Substantia nigra (tissue), 51 donors: ENCODE measurements at places on chromosomes 4 and X.

DNA sequence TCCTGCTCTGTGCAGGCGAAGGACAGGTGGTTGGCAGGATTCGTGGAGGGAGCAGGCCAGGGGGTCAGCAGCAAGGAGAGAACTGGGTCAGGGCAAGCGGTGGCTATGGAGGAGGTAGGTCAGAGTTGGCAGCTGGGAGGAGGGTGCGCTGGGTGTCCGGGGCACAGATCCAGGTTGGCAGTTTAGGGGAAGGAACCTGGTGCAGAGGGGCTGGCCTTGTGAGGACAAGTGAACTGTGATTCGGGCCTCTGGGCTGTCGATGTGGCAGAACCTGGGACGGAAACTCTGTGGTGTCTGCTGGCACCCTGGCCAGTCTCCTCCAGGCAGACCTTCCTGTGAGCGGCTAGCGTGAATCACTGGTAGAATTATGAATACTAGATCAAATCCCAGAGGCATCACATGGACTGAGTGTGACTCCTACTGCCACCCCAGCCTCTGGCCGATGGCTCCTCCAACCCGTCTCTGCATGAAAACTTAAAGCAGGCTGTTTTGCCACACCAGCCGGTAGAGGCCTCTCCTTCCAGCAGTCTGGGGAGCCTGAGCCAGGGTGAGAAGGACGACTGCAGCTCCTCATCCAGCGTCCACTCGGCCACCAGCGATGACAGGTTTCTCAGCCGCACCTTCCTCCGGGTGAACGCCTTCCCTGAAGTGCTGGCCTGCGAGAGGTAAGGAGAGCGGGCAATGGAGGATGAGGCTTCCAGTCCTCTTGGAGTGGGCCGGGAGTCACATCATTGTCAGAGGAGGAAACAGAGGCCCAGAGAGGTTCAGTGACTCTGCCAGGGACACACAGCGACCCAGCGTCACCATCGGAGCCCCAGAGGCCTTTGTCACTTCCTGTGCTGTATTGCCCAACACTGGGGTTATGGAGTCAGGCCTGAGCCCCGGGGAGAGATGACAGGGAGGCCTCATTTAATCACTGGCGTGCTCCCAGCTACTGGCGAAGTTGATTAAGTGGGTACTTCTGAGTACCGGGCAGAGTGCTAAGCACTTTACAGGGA, 20.3 kb downstream of the EVC start:
- no peak for DNase-seq

- no peak for DNase-seq
These were observed 1793.7 kb upstream of the TENM3 start for GRCh38 chr4:180449395-180449956.

- no peak for DNase-seq
These were observed 375.1 kb downstream of the FAT4 start for GRCh38 chr4:125689805-125690204.

- no peak for DNase-seq
These were observed 30.0 kb downstream of the BBS12 start for GRCh38 chr4:122762520-122762919.

- DNase-seq = no peak
These were observed 3.1 kb downstream of the PHOX2B start for GRCh38 chr4:41745292-41746024.

- peak; percentile 7 for DNase-seq
These were observed 1.8 kb upstream of the GABRQ start for GRCh38 chrX:152635941-152636340.

- DNase-seq = no peak
These were observed 128.8 kb upstream of the NKX1-1 start for GRCh38 chr4:1534876-1535526.

GRCh38 chrX:12791257-12792228, at the start of gene PRPS2:
PRPS2 (plus strand) TSS chrX:12791412; CDS start chrX:12791498, 86 bp downstream.
- DNase-seq = peak; percentile 14

- no peak for DNase-seq
These were observed 242.3 kb upstream of the GPRIN3 start for GRCh38 chr4:89549907-89550306.

DNA sequence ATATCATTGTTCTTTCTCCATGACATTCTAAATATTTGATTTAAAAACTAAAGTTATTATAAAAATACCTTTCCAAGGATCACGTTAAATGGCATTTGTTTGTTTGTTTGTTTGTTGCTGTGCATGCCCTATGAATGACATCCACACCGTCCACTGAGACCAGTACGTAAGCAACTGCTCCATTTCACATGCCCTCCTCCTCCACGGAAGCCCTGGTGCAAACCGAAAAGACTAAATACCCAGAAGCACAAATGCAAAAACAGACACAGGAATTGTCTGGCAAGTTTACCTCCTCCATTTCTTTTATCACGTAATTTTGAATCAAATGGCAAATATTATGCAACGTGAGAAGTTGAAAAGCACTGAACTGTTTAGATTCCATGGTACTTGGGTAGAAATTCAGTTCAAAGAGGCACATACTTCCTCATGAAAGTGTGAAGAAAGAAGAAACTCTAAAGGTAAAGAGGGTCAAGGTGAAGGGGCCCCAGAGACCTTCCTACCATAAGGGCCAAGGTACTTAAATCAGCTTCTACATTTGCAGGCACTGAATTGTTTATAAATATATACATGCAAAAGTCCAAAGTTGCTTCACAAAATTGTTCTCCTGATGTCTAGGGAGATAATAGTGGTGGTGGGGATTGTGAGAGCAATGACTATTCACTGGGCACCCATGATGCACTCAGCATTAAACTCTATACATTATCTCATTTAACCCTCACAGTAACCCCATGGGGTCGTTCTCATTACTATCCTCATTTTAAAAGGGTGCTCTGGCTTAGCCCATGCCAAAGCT, 23.4 kb downstream of the IRF2 start:
- no peak for DNase-seq

DNA sequence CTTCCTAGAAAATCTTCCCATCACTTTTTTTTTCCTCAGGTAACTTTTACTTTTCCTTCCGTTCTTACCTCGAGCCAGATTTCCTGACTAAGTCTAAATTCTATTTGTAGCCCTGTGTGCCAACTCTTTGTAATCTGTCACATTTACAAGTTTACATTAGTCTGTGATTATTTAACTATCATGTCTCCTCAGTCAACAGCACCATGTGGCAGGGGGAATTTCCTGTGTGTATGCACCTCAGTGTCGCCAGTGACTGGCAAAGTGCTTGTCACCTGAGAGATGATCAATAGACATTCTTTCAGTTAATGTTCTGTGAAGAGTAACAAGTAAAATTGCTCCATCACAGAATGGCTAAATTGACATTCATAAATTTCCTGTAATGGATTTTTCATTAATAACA, 468.5 kb downstream of the PDGFC start:
- DNase-seq = no peak

- DNase-seq = no peak
These were observed 36.4 kb downstream of the EDA2R start for GRCh38 chrX:66602381-66602938.

GRCh38 chr4:179007755-179008154, 1565.5 kb upstream of the AGA start:
- DNase-seq = no peak

DNA sequence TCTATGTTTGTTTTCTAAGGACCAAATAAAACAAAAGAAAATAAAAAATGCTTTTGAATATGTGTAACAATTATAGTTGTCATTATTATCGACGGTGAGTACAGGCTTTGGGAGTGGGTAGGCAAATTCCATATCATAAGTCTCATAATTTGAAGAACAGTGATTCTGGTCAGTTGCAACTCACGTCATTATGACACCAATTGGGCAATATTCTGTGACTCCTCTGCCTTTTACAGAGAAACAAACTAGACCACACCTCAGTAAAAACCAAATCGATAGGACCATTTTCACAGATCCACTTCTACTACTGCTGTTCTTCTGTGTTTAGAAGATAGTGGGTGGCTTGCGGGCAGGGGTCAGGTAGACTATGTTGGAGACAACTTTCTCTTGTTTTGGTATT, 250.1 kb downstream of the C4orf33 start:
- no peak for DNase-seq

GRCh38 chr4:67152976-67153375, 392.3 kb downstream of the CENPC start:
- no peak for DNase-seq

GRCh38 chr4:33989820-33990443, 2254.4 kb downstream of the ARAP2 start:
- DNase-seq = no peak

- no peak for DNase-seq
These were observed 311.2 kb upstream of the GATB start for GRCh38 chr4:152072001-152072485.

DNA sequence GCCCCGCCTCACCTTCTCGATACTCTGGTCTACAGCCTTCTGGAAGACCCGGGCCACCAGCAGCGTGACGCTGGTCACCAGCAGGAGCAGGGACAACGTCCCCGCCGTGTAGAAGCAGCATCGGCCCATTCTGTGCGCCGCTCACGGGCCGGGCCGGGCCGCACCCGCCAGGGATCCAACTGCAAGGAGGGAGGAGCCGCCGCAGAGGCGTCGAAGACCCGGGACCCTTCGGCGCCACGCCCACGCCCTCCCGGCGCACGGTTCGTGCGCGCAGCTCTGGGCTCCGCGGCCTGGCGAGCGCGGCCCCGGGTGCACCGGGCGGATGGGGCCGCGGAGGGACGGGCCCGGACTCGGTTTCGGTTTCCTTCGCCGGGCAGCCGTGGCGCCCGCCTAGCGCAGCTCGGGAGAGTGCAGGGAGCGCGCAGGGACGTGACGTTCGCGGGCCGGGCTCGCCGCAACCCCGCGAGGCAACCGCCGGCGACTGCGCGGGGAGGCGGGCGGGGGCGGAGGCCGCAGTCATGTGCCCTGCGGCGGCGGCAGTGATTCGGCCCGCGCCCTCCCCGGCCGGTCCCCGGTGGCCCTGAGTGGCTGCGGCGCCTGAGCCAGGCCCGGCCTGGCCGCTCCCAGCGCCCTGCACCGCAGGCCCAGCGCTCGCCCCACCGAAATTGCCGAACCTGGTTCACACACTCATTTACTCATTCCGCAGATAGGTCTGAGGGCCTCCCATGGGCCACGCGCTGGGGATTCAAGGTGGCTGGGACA, at the start of gene SCARB2:
SCARB2 (minus strand) TSS at position 410 of the 762 bp plus-strand sequence; CDS start at position 129, 281 bp downstream.
- DNase-seq = peak; percentile 69

DNA sequence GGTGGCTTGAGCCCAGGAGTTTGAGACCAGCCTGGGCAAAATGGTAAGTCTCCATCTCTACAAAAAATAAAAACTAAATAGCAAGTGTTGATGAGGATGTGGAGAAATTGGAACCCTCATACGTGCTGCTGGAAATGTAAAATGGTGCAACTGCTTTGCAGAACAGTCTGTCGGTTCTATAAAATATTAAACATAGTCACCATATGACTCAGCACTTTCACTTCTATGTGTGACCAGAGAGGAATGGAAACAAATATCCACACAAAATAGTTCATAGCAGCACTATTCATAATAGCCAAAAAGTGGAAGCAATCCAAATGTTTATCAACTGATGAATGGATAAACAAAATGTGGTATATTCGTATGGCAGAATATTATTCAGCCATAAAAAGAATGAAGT, 60.8 kb upstream of the FMR1 start:
- DNase-seq = no peak

- no peak for DNase-seq
These were observed 7.2 kb downstream of the ZNF630 start for GRCh38 chrX:48064261-48064660.

GRCh38 chr4:88195328-88196012, 37.0 kb upstream of the ABCG2 start:
- DNase-seq = no peak

- no peak for DNase-seq
These were observed 92.0 kb downstream of the PRKX start for GRCh38 chrX:3621414-3621813.

- no peak for DNase-seq
These were observed 27.5 kb upstream of the PLCXD1 start for GRCh38 chrX:253451-254297.

GRCh38 chr4:2606960-2607506, 70.6 kb downstream of the FAM193A start:
- DNase-seq = no peak

DNA sequence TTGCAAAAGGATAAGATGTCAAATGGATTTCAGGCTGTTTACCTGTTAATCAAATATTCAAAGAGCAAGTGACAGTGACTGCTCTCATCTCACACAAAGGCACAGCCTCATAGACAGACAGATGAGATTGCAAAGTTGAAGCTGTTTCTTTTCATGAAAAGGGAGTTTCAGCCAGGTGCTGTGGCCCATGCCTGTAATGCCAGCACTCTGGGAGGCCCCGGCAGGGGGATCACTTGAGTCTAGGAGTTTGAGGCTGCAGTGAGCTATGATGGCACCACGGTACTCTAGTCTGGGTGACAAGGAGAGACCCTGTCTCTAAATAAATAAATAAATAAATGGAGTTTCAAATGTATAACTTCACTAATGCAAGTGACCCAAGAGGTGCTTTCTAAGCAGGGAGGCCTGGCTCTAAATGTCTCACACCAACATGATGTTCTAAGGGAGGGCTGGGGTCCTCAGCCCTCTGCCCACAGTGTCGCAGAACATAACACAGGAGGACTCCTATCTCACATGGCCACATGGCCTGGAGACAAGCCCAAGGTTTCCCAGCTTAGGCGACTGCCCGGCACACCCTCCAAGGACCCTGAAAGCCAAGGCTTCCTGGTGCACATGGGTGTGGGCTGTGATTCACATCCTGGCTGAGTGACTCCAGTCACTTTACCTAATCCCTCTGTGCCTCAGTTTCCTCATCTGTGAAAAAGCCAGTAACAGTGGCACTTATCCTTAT, 26.8 kb downstream of the PPP2R2C start:
- no peak for DNase-seq

DNA sequence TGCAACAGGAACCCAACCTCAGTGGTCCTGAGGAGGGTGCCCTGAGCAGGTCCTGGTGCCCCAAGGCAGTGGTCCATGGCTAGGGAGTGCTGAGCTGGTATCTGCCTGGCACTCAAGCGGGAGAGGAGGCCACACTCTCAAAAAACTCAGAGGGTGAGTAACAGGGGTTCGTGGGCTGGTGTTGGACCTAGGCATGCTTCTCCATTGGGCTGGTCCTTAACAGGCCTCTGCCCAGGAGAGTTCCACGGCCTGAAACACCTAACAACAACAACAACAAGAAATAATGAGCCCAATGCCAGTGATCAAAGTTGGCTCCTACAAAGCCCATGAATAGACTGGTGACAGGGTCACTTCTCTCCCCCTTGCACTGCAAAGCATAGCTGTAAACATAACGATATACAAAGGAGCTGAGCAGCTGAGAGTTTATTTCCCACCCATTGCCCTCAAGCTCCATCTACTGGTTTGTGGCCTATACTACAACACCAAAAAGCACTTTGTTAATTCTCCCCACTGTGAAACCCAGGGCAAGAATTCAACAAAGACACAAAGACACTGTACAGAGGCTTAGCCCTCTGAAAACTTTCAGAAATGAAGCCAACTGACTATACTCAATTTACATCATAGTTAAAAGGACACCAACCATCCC, 736.1 kb upstream of the ADGRL3 start:
- DNase-seq = no peak

GRCh38 chrX:121571333-121571732, 523.9 kb downstream of the GLUD2 start:
- DNase-seq = no peak

GRCh38 chr4:167606551-167606950, 372.3 kb upstream of the SPOCK3 start:
- DNase-seq = no peak

GRCh38 chr4:165299399-165300060, 27.9 kb upstream of the MSMO1 start:
- DNase-seq = no peak
